NCI-H1105 treated with DMSO at 0.1 percent for 48 hours (cell line): ENCODE measurements at places on chromosomes 3 and 15.

- DNase-seq = no peak
Observed at GRCh38 chr3:24405057-24405456, 89.6 kb downstream of the THRB start.

GRCh38 chr15:90203473-90203872, 2.3 kb downstream of the SEMA4B start:
- DNase-seq = no peak

DNA sequence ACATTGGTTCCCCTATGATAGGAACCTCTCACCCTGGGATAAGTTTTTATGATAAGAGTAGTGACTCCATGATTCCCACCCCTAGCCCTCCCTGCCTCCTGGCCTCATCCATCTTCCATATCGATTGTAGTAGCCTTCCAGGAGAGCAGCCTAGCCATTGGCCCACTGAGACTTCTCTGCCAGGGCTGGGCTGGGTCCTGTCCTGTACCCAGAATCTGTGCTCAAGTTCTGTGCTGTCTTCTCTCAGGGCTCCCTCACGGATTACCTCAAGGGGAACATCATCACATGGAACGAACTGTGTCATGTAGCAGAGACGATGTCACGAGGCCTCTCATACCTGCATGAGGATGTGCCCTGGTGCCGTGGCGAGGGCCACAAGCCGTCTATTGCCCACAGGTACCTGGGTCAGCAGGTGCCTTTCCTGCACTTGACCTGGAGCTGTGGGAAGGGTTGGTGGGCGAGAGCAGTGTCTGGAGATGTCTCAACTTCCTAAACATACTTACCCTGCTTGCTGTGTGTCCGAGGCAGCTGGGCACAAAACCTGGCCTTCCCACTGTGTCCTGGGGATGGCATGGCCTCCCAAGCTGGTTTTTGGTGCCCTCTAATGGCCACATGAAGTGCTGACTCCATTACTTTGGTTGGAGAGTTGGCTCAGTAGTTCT, 16.6 kb upstream of the EXOG start:
- DNase-seq = peak; percentile 23

GRCh38 chr3:49903451-49904424, at the start of gene MST1R:
Gene MST1R, minus strand, starts transcription at chr3:49903873. Its CDS starts 264 bp downstream, at chr3:49903609.
- no peak for DNase-seq

GRCh38 chr3:98962189-98962930, 60.9 kb upstream of the DCBLD2 start:
- DNase-seq = no peak

GRCh38 chr3:52204337-52205073, 6.5 kb downstream of the ALAS1 start:
- DNase-seq = peak; percentile 89

DNA sequence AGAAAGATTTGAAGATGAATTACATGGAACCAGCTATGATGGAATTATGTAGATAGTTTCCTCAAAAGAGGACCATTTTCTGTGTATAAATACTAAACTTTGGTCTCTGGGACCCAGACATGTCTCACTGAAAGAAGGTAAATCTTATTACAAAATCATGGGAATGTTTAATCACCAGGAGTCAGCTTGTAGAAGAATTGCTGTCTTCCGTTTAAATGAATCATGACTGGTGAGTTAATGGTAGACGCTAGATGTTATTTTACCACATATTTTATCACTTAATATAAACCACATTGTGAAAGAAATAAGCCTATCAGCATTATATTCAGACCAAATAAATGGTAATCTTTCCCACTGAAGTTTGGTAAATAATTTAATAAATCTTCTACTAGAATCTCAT, 322.3 kb upstream of the SUCLG2 start:
- DNase-seq = no peak

GRCh38 chr3:59408047-59408624, 358.3 kb upstream of the CFAP20DC start:
- no peak for DNase-seq
